ENCODE measurements at places on chromosomes 6 and 20.

- no peak for DNase-seq
These were observed 9.1 kb downstream of the MC3R start for GRCh38 chr20:56257604-56258003.

GRCh38 chr6:141472162-141472928 lies 660.4 kb upstream of the GJE1 start:
- DNase-seq, result no peak

GRCh38 chr6:40587240-40588069 lies at the start of gene LRFN2:
Gene LRFN2 (minus strand): TSS chr6:40587364.
- peak; percentile 92 for DNase-seq

DNA sequence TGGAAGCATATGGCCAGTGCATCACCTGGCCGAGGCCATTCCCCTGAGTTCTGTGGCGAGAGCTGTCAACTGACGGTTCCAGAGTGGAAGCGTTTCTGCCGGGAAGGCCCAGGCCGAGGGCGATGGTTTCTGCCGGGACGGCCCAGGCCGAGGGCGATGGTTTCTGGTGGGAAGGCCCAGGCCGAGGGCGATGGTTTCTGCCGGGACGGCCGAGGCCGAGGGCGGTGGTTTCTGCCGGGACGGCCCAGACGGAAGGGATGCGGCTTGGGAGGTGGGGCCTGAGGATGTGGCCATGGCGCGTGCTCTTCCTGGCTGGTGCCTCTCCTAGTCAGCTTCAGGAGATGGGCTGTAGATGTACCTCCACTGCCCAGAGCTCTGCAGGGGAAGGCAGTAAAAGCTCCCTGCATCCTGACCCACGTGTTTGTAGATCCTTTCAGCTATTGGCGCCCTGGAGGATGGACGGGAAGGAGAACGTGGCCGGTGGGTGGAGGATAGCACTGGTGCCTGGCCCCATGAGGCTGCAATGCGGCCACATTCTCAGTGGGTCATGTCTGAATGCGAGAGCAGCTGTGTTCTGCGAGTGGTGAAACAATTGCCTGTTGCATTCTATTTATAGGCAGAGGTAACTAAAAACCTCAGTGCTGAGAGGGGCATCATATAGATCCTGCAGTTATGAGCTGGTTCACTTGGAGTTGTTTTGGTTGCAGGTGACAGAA lies 12.8 kb downstream of the TPD52L2 start:
- DNase-seq, result no peak

- no peak for DNase-seq
These were observed 15.2 kb downstream of the TMEM200A start for GRCh38 chr6:130381012-130381411.

GRCh38 chr6:30002871-30003270 lies 58.2 kb upstream of the POLR1H start:
- no peak for DNase-seq

- DNase-seq, result no peak
These were observed 106.4 kb downstream of the ASCC3 start for GRCh38 chr6:100774681-100775080.

GRCh38 chr6:159535656-159536350 lies 157.2 kb downstream of the SOD2 start:
- DNase-seq, result no peak

DNA sequence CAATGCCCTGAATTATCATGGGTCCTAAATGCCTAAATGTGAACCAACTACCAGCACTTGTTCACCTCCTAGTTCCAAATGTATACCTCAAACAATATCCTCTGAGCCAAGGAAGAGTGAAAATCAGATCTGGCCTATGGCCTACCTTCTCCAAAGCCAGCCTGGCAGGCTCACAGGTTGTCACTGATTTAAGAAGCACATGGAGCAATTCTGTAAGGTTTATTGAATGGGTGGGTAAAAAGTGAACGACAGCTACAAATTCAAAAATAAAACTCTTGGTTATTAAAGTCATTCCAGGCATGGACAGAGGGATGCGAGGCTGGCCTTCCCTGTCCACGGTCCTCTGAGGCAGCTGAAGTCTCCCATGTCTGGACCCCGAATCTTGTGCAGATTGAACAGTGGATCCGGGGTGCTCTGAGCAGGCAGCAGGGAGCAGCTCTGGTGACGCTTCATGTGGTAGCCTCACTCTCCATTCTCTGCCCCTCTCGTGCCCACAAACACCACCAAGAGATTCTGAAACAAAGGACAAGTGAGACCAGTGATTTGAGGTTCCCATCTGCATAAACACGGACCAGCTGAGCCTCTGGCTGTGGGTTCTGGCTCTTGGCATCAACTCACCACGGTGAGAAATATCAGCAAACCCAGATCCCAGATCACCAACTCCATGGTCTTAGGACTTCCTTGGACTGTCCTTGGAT lies 14.6 kb downstream of the SNHG17 start:
- DNase-seq, result no peak

DNA sequence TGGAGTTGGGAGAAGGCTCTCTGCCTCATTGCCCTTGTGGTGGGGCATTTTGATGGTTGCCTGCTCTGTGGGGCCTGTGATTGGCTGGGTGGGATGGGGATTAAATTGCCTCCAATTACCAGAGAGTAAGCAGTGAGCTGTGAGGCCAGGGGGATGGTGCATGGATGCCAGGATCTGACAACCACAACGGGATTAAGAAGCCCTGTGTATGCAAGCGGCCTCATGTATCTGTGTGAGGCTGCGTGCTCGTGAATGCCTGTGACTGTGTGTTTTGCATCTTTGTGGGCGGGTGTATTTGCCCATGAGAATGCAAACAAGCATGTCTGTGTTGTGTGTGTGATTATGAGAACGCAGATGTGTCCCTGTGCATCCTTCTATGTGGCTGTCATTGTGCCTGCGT lies 46.1 kb downstream of the CD40 start:
- DNase-seq, result peak; percentile 95

DNA sequence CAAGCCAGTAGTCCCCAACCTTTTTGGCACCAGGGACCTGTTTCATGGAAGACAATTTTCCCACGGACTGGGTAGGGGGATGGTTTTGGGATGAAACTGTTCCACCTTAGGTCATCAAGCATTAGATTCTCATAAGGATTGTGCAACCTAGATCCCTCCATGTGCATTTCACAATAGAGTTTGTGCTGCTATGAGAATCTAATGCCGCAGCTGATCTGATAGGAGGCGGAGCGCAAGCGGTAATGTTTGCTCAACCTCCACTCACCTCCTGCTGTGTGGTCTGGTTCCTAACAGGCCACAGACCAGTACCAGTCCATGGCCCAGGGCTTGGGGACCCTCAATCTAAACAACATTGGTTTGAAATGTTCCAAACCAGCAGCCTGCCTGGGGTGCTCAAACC lies 137.0 kb upstream of the STXBP5 start:
- no peak for DNase-seq

- no peak for DNase-seq
These were observed 210.7 kb downstream of the TFAP2C start for GRCh38 chr20:56839786-56840185.

GRCh38 chr20:31679357-31680285 lies 41.9 kb downstream of the COX4I2 start:
- DNase-seq, result no peak

DNA sequence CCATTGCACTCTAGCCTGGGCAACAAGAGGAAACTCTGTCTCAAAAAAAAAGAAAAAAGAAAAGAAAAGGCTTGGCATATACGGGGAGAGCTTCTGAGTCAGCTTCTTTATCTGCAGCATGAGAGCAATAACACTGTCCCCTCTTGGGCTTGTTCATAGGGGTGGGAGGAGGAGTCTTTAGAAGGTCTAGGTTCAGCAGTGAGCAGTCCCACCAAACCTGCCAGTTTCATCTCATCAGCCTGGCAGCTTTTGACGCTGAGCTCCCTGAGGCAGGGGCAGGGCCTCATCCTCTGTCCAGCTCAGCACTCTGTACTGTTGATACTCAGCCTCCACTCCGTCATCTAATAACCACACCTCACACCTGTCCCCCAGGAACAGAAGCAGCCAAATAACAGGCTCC lies 5.6 kb upstream of the C6orf132 start:
- DNase-seq, result no peak

DNA sequence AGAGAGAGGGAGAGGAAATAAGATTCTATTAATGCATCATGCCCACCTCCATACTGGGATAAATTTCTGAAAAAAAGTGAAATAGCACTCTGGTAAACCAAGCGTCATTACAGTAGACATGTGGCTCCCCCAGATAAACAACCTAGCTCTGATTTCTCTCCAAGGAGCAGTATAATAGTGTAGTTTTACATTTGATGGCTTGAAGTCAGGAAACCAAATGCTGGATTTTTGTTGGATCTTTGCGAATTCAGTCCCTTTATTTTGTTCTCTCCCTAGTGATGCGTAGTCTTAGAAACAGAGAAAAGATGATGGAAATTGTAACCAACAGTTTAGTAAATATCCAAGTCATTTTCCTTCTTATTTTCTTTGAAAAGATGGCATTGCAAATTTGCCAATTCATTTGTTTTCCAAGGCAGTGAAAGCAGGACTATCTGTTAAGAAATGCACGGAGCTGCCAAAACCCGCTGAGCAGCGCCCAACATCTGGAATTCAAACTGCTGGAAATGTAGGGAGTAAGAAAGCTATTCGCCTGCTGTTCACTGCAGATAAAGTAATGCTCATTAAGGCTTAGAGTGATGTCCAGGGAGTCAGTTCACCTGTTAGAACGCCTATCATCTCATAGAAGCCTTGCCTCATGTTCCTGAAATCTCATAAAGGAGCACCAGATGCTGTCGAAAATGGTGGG lies 85.7 kb upstream of the DOK5 start:
- no peak for DNase-seq

DNA sequence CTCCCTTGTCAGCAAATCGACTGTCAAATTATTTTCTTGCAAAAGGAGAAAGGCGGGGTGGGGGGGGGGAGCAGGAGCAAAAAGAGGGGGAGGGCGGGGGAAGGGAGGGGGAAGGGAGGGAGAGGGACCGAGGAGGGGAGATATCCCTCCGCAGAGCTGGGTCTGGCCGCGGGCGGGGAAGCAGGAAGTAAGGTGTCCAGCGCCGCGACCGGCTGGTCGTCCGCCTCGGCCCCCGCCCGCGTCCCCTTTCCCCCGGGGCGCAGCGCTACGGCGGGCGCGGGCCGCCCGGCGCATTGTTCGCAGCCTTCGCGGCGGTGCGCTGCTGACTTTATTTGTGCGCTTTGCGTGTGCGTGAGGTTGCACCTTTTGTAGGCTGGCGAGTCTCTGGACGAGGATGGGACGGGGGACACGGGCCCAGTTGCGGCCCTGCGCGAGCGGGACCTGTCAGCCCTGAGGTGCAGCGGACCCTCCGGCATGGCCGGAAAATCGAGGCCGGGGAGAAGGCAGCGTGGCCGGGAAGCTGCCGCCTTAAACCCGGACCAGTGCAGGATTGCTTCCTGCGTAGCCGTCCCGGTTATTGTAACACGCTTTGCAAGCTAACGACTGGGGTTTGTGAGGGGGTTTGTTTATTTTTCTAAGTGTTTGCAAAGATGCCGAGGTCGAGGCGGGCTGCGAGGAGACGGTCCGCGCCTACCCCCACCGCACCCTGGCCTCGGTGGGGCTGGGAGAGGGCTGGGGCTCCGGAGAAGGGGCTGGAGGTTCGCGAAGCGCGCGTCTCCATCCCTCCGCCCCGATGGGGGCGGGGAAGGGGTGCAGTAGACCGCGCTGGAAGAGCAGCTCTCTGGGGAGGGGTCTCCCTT lies 675 bp upstream of the TRERF1 start:
- peak; percentile 51 for DNase-seq

All from NCI-H526 (cell line).